ENCODE measurements at places on chromosomes 1 and 21.

GRCh38 chr1:171140401-171140800 is 44.7 kb upstream of the FMO2 start:
- DNase-seq: peak; percentile 71

DNA sequence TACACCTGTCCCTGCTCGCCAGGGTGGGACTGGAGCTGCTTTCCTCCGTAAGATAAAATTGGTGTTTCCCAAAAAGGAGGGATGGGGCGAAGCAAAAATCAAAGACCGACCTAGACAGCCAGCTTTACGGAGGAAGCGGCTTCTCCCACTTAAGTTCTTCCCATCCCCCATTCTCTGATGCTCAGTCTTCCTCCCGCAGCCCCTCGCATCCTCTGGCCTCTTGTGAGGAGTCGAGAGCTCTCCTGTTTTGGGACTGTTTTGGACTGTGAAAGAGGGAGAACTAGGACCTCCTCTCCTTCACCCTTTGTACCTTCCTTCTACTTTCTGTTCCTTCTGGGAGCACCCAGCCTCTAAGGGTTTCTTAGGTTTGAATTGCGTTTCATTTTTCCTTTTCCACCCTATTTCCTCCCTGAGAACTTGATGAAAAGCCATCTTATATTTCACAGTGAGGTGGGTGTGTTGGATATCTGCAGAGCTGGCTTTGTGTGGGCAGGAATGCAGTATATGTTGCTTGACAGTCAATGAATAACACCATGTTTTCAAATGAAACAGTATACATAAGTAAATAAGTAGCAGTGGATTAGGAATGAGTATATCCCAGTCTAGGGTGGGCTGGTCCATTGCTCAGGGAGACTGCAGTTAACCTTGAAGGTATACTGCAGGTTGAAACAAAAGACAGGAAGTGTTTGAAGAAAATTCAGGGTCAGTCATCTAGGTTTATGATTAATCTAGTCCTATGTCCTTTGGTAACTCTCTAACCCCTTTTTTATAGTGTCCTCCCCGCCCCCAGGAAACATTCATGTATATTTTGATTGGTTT is 848 bp downstream of the CTTNBP2NL start:
- DNase-seq: peak; percentile 40

- DNase-seq: peak; percentile 58
Measured at GRCh38 chr1:183416850-183417771, 1.1 kb downstream of the NMNAT2 start.

- DNase-seq: no peak
Measured at GRCh38 chr1:218474128-218474527, 129.0 kb downstream of the TGFB2 start.

GRCh38 chr1:185479796-185480195 is 162.8 kb upstream of the IVNS1ABP start:
- DNase-seq: no peak

DNA sequence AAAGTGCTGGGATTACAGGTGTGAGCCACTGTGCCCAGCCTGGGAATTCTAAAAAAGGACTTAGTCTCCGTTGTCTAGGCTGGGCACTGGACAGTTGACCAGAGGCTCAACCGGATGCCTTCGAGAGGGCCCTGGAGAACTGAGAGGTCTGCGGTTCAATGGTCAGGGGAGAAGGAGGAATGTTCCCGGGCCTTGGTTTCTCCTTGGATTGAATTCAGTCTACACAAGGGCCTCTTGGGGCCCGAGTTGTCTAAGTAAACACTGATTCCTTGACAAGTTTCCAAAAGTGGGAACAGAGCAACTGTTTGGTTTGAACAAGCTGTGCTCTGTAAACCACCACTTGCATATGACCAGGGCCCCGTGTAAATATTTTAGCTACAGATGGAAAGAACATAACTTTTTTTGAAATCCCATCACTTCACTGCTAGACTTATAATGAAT is 29.1 kb upstream of the CAPZB start:
- peak; percentile 53 for DNase-seq

DNA sequence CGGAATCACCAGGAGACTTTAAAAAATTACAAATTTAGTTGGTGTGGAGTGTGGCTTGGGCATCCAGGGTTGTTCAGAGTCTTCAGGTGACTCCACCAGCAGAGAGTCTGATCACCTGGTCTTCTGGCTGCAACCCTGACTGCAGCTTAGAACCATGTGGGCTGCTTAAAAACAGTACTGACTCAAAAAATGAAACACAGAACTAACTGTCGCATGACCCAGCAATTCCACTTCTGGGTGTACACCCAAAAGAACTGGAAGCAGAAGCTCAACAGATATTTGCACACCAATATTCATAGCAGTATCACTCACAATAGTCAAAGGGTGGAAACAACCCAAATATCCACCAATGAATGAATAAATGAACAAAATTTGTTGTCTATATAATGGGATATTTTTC is 17.3 kb downstream of the TLR5 start:
- no peak for DNase-seq

DNA sequence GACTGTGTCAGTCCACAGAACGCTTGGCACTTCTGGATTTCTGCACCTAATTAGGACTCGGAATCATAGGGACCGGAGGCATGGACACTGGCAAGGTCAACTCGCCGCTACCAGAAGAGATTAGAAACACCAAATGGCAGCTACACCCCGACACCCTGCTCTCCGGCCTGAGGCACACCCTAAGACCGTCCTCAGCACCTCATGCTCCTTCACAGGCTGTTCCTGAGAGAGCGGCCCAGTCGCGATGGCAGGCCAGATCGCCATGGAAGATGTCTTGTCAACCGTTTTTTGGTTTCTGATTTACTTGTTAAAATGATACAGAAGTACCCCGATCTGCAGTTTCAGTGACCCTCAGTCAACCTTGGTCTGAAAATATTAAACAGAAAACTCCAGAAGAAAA is 46.8 kb downstream of the NPHP4 start:
- DNase-seq: no peak

Measured in iris pigment epithelial cell (primary cell).